Endothelial cell of umbilical vein (primary cell): ENCODE measurements at places on chromosomes 7 and 10.
A peak's percentile ranks its signal among the peaks of the same experiment; 100 is the strongest.

DNA sequence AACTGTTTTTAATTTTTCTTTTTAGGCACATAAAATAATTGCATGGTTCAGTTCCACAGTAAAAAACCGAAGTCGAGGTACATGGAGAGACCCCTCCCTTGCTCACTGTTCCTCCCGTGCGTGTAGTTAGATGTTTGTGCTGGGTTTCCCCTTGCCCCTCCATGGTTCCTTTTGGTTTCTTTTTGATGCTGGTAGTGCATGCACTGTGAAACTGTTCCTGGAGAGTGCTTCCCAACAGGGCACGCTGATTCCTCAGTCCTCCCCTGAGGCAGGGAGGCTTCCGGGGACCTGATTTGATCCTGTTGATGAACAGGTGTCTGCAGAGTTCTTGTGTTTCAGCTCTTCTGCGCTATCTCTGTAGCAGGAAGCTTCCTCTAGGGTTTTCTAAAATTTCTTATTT, 69.5 kb downstream of the ADCY1 start:
- no peaks in the 10 kb centered on the region for H3K27me3 ChIP-seq
- no peak overlapping the region for H3K27ac ChIP-seq
- DNase-seq, result no peak

DNA sequence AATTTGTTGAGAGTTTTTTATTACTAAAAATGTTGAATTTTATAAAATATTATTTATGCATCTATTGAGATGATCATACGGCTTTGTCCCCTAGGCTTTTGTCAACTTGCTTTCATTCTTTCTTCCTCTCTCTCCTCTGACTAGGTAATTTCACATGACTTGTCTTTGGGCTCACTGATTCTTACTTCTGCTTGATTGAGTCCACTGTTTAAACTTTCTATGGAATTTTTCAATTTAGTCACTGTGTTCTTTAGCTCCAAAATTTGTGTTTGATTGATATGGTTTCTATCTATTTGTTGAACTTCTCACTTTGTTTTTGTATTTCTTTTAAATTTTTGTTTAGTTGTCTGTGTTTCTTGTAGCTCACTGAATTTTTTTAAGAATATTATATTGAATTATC, 65.9 kb upstream of the PTPRZ1 start:
- H3K4me1 ChIP-seq, result no peaks in the 10 kb centered on the region
- DNase-seq, result no peak
- H3K27me3 ChIP-seq, result no peaks in the 10 kb centered on the region
- H3K27ac ChIP-seq, result no peak overlapping the region
- no peaks in the 10 kb centered on the region for H3K36me3 ChIP-seq

GRCh38 chr7:30787486-30787885, 16.3 kb downstream of the MINDY4 start:
- no peak overlapping the region for H3K27ac ChIP-seq
- H3K27me3 ChIP-seq, result no peaks in the 10 kb centered on the region
- H3K4me1 ChIP-seq, result peaks cover 10% of the 10 kb centered on the region
- H3K4me3 ChIP-seq, result no peak overlapping the region

GRCh38 chr7:29281782-29282541, 87.4 kb downstream of the CHN2 start:
- H3K4me3 ChIP-seq, result no peak overlapping the region
- peaks cover under 1% of the 10 kb centered on the region for H3K4me1 ChIP-seq
- no peak overlapping the region for H3K27ac ChIP-seq
- DNase-seq, result no peak

DNA sequence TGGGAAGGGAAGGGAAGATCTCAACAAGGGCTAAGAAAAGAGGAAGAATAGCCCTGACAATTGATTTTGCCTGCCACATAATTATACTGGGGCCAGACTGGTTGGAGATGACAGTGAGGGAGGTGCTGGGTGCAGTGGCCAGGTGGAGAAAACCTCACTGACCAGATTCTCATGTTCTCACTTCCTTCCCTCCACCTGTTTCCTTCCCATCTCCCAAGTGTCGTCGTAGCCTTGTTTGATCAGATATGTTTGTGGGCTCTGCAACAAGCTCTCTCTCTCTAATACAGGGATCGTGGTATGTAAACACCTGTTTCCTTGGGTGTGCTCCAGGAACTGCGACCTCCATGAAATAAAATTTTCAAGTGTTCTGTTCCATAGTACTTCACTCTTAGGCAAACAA, 60.2 kb downstream of the VCL start:
- DNase-seq, result peak; percentile 48
- H3K4me1 ChIP-seq, result peaks cover 34% of the 10 kb centered on the region
- no peaks in the 10 kb centered on the region for H3K27me3 ChIP-seq
- H3K27ac ChIP-seq, result no peak overlapping the region
- no peak overlapping the region for H3K4me3 ChIP-seq

GRCh38 chr7:46478046-46478445, 557.0 kb upstream of the IGFBP3 start:
- H3K27ac ChIP-seq, result no peak overlapping the region
- H3K36me3 ChIP-seq, result no peaks in the 10 kb centered on the region
- H3K4me3 ChIP-seq, result no peak overlapping the region
- H3K4me1 ChIP-seq, result no peaks in the 10 kb centered on the region

DNA sequence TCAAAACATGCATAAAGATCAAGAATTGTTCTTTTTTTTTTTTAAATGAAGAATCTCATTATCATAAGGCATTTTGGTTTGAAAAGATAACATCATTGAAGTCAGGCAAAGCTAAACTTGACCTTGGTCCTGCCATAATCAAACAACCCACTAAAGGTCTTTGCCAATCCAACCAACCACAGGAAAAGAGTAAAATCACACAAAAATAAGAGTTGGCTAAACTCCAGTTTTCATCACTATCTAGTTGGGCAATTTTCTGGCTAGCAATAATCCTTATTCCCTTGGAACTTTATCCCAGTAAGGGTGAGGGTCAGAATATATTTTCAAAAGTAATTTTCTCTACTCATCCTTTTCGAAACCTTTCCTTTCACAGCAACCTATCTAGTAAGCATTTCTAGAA, 62.4 kb downstream of the HIBADH start:
- H3K27me3 ChIP-seq, result no peaks in the 10 kb centered on the region
- no peaks in the 10 kb centered on the region for H3K36me3 ChIP-seq
- no peak for DNase-seq
- H3K4me3 ChIP-seq, result no peak overlapping the region
- no peak overlapping the region for H3K27ac ChIP-seq

DNA sequence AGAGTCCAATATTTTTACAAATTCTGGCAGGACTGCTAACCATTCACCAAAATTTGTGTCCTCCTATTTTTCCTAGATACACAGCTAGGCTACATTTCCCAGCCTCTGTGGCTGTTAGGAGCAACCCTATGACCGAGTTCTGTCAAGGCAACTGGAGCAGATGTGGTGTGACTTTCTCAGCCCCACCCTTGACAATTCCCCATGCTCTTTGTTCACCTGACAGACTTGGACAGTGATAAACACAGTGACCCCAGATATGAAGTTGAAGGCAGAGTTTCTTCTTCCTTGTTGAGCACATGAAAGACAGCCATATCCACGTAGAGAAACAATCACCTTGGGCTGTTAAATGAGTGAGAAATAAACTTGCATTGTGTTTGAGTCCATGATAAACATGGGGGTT, 1162.1 kb downstream of the SORCS3 start:
- H3K27ac ChIP-seq, result no peak overlapping the region
- H3K4me3 ChIP-seq, result no peak overlapping the region
- H3K4me1 ChIP-seq, result no peaks in the 10 kb centered on the region
- DNase-seq, result no peak

GRCh38 chr10:60801522-60801921, 23.2 kb downstream of the CDK1 start:
- no peaks in the 10 kb centered on the region for H3K36me3 ChIP-seq
- H3K27ac ChIP-seq, result no peak overlapping the region
- H3K4me1 ChIP-seq, result peaks cover 3% of the 10 kb centered on the region
- peak; percentile 22 for DNase-seq
- H3K27me3 ChIP-seq, result no peaks in the 10 kb centered on the region

- H3K27me3 ChIP-seq, result peaks cover 7% of the 10 kb centered on the region
- H3K36me3 ChIP-seq, result no peaks in the 10 kb centered on the region
- no peak overlapping the region for H3K27ac ChIP-seq
- H3K4me3 ChIP-seq, result no peak overlapping the region
- DNase-seq, result no peak
Observed at GRCh38 chr10:6583447-6583846, 3.4 kb upstream of the PRKCQ start.

DNA sequence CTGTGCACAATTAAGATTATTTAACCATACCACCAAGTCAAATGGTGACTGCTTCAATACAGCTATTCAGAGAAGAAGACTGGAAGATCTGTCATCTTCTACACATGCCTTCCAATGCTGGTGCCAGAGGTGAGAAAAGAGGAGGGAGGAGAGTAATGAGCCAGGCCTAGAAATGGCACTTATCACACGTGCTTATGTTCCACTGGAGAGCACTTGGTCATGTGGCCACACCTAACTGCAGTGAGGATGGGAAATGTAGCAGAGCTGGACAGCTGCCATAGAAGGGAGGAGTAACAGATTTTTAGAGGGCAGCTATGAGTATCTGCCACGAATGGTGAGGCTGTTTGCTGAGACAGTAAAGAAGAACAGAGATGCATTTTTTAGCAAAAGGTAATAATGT, 77.1 kb downstream of the MPLKIP start:
- no peaks in the 10 kb centered on the region for H3K27me3 ChIP-seq
- H3K4me1 ChIP-seq, result no peaks in the 10 kb centered on the region
- no peak overlapping the region for H3K4me3 ChIP-seq
- no peak for DNase-seq
